ENCODE measurements at places on chromosomes 3 and 15.
A peak's percentile ranks its signal among the peaks of the same experiment; 100 is the strongest.

GRCh38 chr3:126160243-126161210 lies 19.9 kb downstream of the ALDH1L1 start:
- DNase-seq: no peak

DNA sequence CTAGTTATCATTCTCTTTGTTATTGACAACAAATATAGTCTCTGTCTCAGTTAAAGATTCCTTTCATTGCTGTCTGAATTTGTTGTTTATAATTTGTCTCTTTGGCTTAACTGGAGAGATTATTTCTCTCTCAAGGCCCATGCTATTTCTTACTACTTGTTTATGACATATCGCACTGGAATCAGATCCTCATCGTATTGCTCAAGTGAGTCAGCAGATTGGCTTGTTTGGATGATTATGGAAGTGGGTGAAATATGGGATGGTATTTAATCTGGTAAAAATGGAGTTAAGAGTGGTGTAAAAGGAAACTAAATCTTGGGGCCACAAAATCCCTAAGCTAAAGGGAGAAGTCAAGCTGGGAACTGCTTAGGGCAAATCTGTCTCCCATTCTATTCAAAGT lies 613.1 kb downstream of the SI start:
- no peak for DNase-seq

GRCh38 chr3:39137991-39138803 lies 15.2 kb downstream of the CSRNP1 start:
- no peak for DNase-seq

GRCh38 chr3:29144807-29145206 lies 136.1 kb upstream of the RBMS3 start:
- DNase-seq: no peak

DNA sequence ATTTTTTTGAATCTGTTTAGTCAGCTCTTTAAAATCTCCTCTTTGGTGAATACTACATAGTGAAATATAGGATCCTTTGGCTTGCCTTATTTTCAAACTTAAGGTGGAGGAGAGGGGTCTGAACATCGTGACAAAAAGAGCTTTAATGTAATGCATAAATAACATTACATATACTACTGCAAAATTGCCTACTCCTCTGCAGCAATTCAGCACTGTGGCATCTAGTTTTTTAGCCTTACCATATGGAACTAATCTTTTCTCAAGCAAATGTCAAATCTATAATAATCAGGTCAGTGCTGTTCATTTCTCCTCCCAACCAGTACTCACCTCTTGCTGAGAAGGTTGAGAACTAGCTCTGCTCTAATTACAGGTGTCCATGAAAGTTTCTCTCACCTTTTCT lies 394.0 kb upstream of the CDIN1 start:
- no peak for DNase-seq

DNA sequence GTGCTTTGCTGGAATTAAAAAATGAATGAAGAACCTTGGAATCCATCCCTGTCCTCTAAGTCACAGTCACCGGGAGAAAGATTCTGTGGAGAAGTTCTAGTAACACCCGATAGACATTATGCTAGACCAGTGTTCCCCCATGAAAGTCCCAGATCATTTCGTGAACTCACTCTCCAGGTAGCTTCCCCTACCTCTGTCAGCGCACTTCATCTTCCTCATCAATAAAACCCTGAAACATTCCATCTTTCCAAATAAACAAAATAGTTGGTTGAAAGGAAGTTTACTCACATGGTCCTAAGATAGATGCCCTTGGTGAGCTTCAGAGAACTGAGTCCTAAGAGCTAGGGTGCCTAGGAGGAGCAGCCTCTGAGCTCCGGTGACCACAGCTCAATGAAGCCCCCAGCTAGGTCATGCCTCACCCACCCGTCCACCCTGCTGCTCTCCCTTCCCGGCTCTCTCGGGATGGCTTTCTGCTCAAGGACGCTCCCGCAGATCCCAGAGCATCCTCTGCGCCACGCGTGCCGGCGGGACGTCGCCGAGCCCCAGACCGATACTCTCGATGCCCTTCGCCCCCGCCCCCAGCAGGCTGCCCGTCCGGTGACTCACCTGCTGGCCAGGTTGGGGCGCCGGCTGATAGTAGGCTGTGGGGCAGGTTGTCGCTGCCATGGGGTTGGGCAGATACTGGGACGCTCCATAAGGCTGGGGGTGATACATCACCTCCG lies 776 bp downstream of the VGLL3 start:
- DNase-seq: no peak

DNA sequence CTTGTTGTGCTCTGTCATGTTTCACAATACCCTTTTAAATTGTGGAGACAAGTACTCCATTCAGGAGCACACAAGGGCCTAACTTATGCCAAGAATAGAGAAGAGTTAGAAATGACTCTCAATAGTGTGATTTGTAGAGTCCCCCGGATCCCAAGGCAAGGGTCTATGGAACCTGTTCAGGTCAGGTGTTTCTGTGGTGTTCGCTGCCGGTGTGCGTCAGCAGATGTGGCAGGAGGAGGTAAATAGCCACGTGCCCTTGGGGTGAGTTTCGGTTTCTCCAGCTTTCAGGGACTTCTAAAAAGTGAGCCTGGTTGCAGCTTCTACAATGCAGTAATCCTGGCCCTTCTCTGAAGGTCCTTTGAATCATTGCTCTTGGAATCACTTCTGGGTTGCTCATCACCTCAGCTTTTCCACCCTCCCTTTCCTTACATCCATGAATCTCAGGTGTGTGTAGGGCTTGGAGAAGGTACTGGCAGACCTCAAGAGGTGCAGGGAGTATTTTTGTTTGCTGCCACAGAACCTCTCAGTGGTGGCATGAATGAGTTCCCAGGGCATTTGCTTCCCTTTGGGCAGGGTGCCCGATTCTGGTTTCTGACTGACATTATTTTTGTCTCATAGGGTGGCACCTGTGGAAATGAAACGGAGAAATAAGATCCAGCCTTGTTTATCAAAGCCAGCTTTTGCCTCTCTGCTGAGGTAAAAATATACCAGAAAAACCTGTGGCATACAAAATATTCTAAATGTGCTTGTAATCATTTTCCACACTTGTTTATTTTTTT lies 7.3 kb downstream of the ST3GAL6 start:
- DNase-seq: no peak

DNA sequence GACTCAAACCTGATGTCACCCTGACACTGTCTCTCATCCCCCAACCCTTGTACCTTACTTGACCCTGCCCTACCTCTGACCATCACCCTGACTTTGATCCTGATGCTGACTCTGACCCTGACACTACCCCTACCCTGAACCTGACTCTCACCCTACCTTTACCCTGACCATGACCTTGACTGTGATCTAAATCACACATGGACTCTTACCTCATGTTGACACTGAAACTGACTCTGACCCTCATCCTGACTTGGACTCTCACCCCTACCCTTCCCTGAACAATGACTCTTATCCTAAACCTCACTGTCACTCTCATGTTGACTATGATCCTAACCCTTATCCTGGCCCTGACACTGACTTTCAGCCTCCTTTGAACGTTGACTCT lies 21.7 kb upstream of the SLC25A26 start:
- no peak for DNase-seq

DNA sequence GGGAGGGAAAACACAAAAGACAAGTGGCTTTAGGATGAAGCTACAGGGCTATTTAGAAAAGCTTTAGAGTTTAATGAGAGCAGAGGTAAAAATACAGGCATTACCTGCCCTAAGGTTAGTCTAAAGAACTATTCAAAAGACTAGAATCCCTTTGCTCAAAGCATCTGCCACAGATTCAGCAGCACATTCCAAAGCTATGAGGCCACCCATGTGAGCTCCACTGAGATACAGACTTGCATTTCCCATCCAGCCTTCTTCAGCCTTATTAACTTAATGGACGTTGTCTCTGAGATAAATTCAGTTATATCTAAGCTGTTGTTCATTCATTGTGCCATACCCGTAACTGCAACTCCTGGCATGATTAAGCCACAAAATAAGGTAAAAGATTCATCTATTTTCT lies 25.4 kb downstream of the CXCR6 start:
- no peak for DNase-seq

GRCh38 chr15:26864664-26865191 lies 2.1 kb upstream of the GABRA5 start:
- DNase-seq: no peak

GRCh38 chr3:72031581-72031980 lies 246.6 kb upstream of the PROK2 start:
- DNase-seq: no peak

- no peak for DNase-seq
These were observed 369.6 kb upstream of the ATP10A start for GRCh38 chr15:26232691-26233090.

- DNase-seq: no peak
These were observed 32.8 kb downstream of the OSBPL10 start for GRCh38 chr3:31948280-31948679.

DNA sequence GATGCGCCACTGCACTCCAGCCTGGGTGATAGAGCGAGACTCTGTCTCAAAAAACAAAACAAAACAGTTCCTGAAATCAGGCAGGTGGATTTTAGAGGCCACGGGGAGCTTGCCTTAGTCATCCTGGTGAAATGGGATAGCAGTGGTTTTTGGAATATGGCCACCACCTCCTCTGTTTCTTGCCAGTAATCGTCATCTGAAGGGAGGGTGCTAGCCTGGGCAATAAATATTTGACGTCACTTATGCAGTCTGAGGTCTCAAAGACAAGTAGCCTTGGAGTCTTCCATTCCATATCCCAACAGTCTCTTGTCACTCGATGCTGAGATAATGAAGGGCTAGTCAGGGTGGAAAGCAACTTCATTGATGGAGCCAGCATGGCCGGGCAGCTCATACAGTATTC lies 55.2 kb downstream of the KCNAB1 start:
- no peak for DNase-seq

DNA sequence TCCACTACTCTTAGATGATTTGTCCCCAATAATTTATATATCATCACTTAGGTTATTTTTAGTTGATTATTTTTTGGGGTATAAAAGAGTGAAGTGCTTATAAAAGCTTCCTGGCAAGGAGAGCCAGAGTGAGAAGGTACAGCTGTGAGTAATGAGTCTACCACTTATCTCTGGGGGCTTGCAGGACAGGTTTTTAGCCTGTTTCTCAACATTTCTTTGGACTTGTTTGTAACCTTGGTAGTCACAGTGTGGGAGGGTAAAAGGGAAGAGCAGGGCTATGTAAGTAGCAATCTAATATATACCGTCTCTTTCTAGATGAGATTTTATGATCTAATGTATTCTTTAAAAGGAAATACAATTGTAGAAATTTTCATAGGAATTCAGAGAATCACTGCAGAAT lies 321.3 kb upstream of the GOLIM4 start:
- DNase-seq: no peak

GRCh38 chr3:175383371-175383770 lies 524.2 kb downstream of the NAALADL2 start:
- no peak for DNase-seq

DNA sequence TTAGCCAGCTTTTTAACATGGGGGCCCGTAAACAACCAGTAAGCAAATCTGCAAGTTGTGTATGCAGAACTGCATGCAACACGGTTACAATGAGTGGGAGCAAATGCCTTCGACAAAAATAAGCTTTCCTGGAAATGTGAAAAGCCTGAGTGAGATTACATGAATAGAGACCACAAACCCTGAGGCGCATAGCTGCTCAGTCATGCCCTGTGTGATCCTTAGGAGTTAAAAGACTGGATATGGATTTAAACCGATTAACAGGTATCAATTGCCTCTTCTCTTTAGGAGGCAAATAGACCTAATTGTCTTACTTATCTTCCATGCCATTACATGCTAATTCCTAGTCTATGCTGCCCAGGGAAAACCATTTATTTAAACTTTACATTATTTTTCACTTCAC lies 810.3 kb downstream of the ROBO1 start:
- DNase-seq: no peak

GRCh38 chr3:101615525-101615924 lies 41.5 kb downstream of the PCNP start:
- DNase-seq: no peak

GRCh38 chr3:142180761-142181362 lies 31.5 kb upstream of the TFDP2 start:
- DNase-seq: no peak

DNA sequence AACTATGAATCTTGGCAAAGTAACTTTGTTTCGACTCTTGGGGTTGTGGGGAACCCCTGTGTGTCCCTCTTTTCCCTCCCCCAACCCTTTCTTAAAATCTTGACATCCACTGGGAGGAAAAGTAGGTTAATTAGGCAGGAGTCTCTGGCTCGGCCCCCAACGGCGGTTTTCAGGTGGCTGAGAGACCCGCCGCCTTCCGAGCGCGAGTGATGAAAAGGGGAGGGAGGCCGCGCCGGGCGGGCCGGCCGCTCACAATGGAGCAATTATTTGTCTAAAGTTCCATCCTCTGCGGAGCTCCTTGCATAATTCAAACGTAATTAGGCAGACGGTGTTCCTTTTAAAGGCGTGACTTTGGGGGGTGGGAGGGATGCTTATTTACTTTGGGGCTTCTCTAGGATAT lies 51.7 kb downstream of the ZIC4 start:
- no peak for DNase-seq

- DNase-seq: no peak
These were observed 63.4 kb downstream of the PPARG start for GRCh38 chr3:12352253-12352652.

GRCh38 chr3:5036858-5037257 lies 57.6 kb downstream of the BHLHE40 start:
- DNase-seq: no peak

GRCh38 chr15:84035399-84035766 lies 200.2 kb upstream of the GOLGA6L4 start:
- DNase-seq: no peak

DNA sequence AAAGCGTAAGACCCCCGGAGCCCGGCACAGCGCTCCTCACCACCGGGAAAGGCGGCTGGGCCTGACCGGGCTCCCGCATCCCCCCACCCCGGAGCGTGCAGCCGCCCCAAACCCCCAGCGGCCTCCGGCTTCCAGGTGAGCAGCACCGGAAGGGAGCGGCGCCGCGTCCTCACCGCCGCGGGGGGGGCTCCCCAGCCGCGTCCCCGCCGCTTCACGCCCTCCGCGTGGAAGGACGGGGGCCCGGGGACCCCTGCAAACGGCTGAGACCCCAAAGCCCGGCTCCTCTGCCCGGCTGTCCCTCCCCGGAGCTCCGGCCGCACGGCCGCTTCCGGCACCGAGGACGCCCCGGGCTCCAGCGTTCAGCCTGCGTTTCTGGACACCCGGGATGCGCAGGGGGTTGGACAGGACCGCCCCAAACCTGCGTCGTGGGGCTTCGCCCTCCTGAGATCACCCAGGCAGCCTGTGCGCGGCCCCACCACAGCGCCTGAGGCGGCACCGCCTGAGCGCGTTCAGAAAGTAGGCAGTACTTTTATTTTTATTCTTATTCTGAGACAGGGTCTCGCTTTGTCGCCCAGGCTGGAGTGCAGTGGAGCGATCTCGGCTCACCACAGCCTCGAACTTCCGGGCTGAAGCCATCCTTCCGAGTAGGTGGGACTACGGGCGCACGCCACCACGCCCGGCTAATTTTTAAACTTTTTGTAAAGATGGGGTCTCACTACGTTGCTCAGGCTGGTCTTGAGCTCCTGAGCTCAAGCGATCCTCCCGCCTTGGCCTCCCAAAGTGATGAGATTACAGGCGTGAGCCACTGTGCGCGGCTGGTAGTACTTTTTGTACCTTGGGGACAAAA lies 51.6 kb upstream of the BLM start:
- DNase-seq: peak; percentile 21

All from stimulated activated CD8-positive, alpha-beta memory T cell treated with anti-CD3 and anti-CD28 coated beads, Interleukin-15, amount 100 ng/mL, for 24 hours (primary cell).